T follicular helper cell (primary cell): ENCODE measurements at places on chromosomes 11 and 22.

DNA sequence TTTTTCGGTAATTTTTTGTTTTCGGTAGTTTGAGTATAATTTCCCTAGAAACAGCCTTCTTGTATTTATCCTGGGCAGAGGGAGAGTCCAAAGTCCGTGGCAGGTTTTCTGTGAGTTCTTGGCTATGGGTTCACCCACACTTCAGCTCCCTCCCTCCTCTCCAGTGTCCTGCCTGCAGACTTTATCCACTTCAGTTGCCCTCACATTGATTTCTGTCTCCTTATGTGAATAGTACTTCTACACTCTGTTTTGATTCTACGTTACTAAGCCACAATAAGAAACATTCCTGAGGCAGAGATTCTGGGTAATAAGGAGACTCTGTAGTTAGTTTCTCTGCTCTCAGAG is 868.6 kb downstream of the METTL15 start:
- DNase-seq: no peak

DNA sequence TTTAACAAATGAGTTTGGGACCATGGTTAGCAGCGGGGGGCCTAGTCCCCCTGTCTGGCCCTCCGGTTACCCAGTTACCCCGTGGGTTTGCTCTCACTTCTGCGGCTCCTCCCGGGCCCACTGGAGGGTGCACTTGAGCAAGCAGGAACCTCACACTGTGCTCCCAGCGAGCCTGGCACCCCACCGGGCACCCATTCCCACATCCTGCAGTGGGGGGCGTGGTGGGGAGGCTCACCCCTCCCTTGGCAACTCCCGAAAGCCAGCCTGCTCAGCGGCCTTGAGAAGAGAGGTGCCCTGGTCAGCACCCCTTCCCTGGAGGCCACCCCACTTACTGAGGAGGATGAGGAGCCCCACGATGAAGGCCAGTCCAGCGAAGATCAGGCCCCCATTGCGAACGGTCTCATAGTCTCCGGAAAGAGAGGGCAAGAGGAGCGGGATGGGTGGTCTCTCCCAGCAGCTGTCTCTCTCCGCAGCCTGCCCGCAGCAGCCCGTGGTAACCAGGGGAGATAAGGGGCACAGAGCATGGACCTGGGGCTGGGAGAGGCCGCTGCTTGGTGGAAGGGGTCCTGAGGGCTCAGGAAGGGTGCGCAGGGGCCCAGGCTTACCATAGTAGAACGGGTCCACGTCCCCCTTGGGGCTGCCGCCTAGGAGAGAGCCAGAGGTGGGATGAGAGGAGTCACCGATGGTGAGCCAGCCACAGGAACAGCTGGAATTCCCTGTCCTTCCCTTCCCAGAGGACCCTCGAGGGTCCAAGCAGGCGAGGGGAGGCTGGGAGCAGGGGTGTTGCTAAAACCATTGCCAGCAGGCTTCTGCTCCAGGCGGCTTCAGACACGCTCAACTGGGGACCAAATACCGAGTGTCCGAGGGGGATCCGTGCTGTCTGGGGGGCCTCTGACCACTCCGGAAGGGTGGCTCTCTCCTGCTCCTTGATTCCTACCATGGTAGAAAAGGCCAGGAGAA is 2.2 kb downstream of the FXYD2 start:
- no peak for DNase-seq

GRCh38 chr22:19107730-19108074 is 14.5 kb downstream of the DGCR2 start:
- no peak for DNase-seq

DNA sequence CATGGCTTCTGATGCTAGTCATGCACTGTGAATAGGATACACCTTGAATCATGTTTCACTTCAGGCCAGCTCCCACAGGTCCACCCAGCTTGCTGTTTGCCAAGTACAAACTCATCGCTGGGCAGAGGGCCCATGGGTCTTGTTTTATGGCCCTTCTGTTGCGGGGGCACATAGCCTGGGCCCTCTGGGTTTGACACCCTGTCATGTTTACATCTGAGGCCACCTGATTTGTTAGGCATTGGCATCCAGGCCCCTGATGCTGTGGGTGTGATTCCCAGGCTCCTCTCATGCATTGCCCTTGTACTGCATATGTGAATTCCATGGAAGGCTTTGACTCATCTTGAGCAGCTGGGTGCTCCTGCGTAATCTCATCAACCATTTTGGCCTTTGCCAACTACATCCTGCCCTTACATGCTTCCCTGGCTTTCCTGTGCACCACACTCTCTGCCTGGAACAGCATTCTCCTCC is 32.6 kb downstream of the PPFIBP2 start:
- no peak for DNase-seq

GRCh38 chr11:6583584-6583983 is 19.8 kb downstream of the RRP8 start:
- DNase-seq: no peak

- no peak for DNase-seq
Measured at GRCh38 chr11:14310679-14311078, 48.3 kb downstream of the RRAS2 start.

GRCh38 chr11:98568013-98568412 is 452.7 kb upstream of the CNTN5 start:
- DNase-seq: no peak

DNA sequence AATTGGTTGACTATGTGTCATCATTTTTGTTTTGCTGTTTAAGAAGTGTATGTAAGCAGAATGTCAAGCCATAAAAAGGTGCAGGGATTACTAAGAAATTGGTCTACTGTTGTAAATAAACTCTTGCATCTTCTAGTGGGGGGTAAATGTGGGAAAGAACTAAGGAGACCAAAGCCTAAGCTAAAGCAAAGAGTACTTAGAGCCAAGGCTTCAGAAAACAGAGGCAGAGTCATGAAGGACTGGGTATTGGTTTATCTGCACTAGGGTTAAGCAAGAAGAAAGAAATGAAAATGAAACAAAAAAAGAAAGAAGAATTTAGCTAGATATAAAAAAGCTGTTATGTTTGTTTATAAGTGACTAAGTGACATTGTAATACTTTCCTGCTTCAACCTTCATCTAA is 628.1 kb downstream of the METTL15 start:
- no peak for DNase-seq

DNA sequence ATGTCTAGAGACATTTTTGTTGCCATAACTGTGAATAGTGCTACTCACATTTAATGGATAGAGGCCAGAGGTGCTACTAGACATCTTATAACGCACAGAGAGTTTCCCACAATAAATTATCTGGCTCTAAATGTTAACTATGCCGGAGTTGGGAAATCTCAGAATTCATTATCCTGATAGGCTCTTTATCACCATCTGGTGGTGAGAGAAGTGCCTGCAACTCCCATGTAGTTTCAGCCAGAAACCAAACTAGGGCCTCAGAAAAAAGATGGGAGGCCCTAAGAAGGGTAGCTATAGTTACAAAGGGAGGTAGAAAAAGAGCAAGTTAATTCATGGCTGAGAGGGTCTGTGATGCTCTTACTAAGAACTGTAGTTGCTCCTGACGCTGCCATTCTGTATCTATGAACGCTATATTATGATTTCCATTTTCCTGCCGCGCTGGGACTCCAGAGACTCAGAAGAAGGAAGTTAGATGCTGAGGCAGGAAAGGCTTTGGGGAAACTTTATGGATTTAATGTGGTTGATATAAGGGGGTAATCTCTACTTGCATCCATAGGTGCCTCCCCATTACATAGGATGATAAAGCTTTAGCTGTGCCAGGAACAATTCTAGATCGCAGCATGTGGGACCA is 22.9 kb upstream of the MRPL17 start:
- peak; percentile 16 for DNase-seq

DNA sequence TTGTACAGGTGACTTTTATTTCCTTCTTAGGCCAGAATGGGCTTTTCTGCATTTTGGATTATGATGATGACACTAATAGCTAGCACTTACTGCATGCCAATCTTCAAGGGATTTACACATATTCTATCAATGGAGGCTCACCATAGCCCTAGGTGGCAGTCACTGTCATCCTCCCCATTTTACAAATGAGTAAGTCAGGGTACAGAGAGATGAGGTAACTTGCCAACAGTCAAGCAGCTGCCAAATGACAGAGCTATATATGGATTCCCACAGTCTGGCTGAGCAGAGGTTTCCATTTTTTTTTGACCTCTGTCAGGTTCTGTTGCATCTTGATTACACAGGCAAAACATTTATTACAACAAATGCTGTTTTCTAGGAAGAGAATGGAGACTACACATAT is 23.8 kb upstream of the C11orf96 start:
- no peak for DNase-seq

DNA sequence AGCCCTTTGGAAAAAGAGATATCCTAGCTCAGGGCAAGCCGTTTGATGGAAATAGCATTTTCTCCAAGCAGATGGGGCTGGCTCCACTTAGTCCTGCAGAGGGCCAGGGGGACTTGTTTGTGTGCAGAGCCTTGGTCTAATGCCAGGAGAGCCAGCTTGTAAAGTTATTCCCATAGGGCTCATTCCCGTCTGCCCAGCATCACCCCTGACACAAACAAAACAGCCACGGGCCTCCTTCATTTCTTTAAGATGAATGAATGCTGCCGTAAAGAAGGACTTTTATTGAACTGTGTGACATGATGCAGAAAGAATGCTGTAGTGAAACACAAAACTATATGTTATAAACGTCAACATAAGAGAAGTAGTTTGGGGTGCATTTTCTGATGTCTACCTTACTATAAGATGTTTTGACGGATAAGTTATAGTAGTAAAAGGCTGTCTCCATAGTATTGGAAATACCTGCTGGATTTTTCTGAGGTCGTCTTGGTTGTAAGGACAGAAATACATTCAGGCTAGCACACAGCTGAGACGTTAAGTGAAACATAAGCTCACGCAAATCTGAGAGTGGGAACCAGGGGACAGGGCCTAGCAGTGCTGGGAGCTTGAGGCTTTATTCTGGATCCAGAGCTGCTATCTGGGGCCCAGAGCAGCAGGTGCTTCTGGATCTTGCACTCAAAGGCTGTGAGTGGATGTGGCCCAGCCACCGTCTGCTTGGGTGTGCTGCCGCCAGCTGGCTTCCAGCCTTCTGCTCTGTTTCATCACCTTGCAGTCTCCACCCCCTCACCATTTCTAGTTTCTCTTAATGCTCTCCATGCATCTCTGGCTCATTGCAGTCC is 53.3 kb downstream of the NCAM1 start:
- no peak for DNase-seq

DNA sequence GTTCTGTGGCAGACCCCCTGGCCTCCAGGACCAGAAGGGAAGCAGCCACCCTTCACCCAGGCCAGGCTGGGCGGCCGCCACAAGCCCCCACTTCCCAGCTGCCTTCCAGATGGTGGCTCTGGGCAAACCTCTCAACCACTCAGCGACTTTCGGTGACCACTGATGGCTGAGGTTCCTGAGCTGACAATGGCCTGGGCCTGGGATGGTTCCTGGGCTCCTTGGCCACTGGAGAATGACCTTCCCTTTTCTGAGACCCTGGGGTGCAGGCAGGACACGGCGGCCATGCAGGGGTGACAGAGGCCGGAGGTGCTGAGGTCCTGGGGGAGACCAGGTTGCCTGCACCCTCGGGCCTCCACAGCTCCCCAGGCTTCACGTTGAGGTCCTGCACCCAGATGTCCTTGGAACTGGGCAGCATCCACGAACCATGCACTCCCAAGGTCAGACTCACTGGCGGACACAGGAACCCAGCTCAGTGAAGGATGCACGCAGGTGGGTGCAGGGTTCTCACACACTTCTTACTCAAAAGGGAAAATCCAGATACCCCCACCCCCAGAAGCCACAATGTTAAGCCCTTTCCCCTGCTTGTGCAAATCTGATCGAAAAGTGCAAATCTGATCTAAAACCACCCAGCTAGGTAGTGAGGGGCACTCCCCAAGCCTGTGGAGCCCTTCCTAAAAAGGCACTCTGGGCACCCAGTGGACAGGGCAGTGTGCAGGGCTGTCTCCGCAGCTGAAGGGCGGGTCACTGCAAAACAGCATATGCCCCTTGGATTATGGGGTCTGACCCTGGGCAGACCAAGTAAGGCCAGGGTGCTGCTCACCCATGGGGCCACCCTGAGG is 13.9 kb upstream of the PHLDA2 start:
- no peak for DNase-seq

- no peak for DNase-seq
Measured at GRCh38 chr22:23044570-23044969, 25.7 kb upstream of the GNAZ start.

DNA sequence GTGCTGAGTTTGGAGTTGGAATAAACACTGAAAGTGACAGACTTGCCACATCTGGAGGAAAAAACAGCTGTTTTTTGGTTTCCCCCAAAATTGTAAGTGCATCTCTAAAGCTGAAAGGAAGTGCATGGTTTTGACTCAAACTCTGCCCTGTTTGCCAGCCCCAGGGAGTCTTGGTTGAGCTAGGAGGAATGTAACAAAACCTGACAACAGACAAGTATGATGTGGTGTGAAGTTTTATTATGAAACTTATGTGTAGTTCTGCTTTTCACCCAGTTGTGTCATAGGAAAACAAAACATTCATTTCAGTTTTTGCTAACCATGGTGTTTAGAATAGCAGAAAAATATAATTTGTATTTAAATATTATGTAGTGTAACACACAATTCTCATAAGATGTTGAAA is 31.7 kb upstream of the PDE3B start:
- no peak for DNase-seq

- no peak for DNase-seq
Measured at GRCh38 chr11:102518296-102519094, 12.1 kb downstream of the MMP7 start.

DNA sequence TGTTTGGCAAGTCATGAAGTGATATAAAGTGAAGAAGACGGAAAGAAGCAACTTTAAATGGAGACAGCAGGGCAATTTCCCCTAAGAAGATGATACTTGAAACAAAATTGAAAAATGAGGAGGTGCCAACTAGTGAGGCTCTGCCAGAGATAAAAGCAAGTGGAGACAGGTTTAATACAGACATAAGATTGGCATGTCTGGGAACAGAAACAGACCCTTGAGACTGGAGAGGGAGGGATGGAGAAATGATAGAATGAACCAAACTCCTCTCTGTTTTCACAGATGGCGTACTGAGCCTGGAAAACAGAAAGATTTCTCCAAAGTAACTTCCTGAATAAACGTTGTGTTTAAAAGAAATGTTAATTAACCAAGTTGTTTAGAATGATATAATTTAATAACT is 354.5 kb upstream of the ANO5 start:
- no peak for DNase-seq

GRCh38 chr11:17392872-17393271 is 4.4 kb upstream of the KCNJ11 start:
- no peak for DNase-seq

DNA sequence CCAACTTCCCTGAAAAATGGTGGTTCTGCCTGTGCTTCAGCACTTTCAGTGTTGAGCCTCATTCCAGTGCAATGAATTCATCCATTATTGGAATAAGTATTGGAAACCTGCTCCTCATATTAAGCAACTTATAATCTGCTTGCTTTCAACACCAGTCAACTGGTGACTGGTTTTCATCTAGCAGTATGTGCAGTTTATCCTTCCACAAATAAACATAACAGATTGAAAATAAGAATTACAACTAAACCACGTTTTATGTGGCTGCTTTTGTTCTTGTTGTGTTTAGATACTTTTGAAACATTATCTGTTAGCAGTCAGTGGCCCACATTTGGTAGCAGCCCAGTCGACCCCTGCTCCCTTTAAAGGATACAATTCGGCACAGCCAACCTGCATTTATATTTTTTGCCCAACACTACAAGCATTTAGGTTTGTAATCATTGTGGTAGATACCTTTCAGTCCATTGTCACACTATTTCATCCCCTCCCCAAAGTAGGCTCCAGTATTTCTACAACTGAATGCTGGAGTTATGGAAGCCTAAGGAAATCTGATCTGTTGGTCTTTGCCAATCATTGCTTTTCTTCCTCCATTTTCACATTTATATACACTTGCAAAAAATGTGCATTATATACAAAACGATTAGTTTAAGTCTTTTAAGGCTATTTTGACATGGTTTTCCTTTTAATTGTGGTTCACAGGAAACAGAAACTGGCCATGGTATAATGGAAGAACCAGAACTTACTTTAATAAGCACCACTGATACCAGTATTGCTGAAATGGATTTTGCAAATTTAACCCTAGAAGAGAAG is 13.1 kb downstream of the TAF1D start:
- no peak for DNase-seq
